Omental fat pad (tissue), 4 donors: ENCODE measurements at places on chromosomes 5 and 9.

- no peak for DNase-seq
These were observed 69.7 kb downstream of the GRAMD2B start for GRCh38 chr5:126492939-126493338.

- DNase-seq: peak; percentile 50
These were observed 96.6 kb downstream of the PCSK1 start for GRCh38 chr5:96336351-96336985.

- DNase-seq: no peak
These were observed 358.9 kb downstream of the ARRDC3 start for GRCh38 chr5:91024206-91024605.

- no peak for DNase-seq
These were observed 81.8 kb downstream of the GDNF start for GRCh38 chr5:37757980-37758582.

DNA sequence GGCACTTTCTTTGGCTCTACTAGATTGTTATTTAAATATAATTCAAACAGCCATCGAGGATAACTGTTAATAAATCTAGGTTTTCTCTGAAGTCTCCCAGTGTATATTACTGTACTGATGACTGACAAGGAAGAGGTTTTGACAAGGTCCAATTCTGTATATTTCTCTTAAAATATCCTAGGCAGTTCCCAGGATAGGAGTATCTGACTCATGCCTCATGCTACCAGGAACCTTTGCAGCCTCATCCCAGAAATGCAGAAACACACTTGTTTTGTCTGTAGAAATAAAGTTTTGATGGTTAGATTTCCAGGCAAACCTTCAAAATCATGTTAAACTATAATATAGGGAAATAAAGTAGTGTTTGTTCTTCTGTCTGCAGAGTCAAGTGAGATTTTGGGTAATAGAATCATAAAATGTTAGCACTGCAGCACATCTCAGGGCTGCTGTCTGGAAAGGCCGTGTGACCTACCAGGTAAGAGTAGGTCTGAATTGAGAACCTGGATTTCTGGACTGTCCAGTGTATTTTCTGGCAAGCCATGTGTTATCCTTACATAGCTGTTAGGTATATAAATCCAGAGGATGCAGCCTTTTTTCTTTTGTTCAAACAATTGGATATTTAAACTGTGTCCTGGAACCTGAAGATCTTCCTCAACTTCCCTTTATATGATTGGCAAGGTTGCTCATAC is 8.3 kb downstream of the UBE2D2 start:
- DNase-seq: no peak

- no peak for DNase-seq
These were observed 103.3 kb upstream of the EDIL3 start for GRCh38 chr5:84487963-84488362.

DNA sequence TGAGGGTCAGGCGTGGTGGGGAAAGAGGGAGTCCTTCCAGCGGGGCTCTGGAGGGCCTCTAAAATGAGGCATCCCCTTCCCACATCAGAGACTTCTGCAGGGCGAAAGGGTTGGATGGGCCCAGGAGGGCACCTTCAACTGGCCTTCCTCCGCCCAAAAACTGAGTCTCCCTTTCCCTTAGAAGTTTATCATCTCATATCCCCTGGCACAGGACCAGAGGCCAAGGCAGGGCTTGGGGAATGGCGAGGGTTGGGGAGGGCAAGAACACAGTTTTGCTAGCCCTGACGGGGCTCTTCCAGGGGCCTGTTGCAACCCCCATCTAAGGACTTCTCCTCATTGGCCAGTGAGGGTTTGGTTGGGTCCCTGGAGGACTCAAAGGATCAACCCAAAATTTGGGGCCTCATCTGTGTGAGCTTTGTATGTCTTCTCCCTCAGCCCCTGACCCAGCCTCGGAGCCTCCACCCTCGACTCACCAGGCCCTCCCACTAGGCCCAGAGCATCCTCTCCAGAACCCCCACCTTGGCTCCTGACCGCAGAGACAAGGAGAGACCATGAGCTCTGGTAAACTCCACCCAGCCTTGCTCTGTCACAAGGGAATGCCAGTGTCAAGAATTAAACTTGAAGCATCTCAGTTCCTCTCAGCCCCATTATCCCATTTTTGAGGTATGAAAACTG is 24.1 kb downstream of the AQP7 start:
- no peak for DNase-seq

GRCh38 chr5:77643654-77644370 is 5.3 kb upstream of the OTP start:
- DNase-seq: no peak

DNA sequence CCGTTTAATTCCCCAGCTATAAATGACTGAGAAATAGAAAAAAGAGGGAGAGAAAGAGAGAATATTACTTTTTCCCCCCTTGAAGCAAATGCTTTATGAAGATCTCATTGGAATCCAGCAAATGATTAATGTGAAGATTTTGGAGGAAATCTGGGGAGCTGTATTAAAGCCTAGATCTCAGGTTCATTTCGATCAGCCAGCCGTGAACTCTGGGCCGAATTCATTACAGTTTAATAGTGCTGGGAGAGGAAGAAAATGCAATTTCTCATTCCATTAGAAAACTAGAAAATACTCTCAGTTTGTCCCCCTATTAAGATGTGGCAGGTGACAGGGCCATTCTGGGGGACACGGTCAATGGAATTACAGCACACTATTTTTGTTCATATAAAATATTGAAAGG is 4.8 kb downstream of the OTP start:
- DNase-seq: no peak

DNA sequence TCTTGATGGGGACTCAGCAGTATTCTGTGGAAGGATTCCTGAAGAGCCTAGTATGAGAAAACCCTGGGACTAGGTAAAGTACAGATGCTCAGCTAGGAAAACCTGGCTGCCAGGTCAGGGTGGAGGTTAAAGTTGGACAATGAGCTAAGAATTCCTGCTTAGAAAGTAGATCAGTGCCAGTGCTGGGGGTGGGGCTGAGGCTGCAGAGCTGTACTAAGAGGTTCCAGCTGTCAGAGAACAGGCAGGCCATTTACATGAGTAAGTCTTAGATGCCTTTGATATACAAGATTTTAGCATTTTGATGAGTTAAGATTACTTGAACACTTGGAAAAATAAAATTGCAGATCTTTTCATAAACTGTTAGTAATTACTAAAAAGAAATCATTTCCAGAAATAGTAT is 332.3 kb upstream of the NUDT12 start:
- no peak for DNase-seq

DNA sequence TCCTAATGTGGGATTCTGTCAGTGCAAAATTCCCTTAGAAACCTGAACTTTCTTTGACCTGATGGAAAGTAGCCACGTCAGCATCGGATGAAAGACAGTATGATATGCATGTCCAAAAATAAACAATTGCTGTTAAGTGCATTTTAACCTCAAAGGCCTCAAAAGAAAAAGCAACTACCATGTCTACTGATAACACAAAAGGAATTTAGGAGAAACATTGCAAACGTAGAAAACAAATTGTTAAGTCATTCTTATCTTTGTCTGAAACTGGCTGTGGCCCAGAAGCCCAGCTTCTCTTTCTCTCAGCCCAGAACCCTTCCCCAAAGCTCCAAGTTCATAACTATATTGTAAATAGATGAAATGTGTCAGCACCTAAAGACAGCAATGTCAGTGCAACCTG is 11.1 kb upstream of the LHFPL2 start:
- DNase-seq: no peak

- no peak for DNase-seq
These were observed 157.3 kb downstream of the ADAMTS12 start for GRCh38 chr5:33734537-33734936.

GRCh38 chr5:142120247-142120935 is 11.8 kb downstream of the NDFIP1 start:
- no peak for DNase-seq

DNA sequence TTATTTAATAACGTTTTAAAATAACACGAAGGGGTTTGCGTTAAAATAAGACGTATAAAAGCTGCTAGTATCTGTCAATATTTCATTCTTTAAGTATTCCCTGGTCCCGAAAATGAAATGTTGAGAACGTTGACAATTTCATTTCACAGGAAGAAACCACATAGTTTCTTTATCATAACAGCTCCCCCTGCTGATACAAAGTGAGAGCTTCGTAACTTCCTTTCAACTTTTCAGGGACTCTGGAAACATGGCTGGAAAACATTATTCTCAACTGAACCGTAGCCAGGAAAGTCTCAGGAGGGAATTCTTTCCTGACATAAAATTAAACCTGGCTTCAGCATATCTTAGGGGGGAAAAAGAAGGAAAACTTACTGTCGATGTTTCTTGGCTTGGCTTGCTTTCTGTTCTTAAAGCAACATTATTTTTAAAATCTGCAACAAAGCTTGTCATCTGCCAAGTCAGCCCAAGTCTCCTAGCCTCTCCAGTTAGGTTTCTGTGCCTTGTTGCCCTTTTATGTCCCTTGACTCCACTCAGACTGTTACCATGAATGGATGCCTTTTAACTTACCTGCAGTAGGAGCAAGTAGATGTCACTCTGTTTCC is 122.9 kb upstream of the DAB2 start:
- DNase-seq: no peak

GRCh38 chr9:119639287-119639955 is 270.2 kb upstream of the BRINP1 start:
- DNase-seq: no peak

- DNase-seq: no peak
These were observed 147.6 kb upstream of the SPRY4 start for GRCh38 chr5:142472306-142472951.
